ENCODE measurements at places on chromosomes 4 and X.

DNA sequence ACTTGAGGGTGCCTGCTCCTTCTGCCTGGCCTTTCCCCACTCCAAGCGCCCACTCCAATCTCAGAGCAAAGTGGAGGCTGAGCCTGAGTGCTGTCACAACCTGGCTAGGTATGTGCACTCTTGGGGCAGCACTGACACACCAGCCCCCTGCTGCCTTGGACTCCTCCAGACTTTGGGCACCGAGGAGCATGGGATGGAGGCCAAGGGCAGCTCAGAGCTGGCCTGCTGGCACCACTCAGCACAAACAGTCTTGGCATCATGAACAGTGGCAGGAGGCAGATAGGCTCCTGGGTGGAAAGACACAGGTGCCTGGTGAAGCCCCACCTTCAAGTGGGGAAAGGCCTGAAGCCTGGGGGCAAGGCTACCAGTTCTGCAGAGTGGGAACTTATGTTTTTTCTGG, 91.8 kb downstream of the KCNIP4 start:
- DNase-seq: no peak

DNA sequence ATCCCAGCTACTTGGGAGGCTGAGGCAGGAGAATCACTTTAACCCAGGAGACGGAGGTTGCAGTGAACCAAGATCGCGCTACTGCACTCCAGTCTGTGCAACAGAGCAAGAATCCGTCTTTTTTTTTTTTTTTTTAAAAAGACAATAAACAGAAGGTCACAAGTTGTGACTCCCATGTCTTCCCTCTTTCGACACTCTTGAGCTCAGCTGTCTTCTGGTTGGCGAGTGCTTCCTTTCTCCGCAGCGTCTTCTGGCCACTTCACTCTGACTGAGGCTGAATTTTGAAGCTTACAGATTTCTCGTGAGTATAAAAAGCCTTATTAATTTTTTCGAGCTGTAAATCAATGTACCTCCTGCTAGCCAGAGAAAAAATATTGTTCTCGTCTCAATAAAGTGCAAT, 124.9 kb downstream of the STOX2 start:
- DNase-seq: no peak

DNA sequence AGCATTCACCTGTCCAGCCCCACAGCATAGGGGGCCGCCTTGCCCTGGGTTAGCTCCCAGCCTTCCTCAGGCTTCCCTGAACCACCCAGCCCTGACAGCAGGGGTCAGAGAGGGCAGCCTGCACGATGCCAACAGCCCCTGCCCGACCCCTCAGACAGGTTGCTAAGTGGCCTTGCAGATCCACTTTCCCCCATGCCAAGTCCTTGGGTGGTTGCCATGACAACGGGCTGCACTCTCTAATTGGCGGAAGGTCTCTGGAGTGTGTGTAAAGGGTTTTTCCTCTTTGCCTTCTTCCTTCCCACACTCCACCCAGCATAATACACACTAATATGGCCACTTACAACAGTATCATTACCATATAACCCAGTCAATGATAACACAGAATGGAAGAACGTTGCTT, 99.6 kb upstream of the AFAP1 start:
- no peak for DNase-seq

- no peak for DNase-seq
Observed at GRCh38 chrX:118595501-118596042, 100.0 kb downstream of the DOCK11 start.

DNA sequence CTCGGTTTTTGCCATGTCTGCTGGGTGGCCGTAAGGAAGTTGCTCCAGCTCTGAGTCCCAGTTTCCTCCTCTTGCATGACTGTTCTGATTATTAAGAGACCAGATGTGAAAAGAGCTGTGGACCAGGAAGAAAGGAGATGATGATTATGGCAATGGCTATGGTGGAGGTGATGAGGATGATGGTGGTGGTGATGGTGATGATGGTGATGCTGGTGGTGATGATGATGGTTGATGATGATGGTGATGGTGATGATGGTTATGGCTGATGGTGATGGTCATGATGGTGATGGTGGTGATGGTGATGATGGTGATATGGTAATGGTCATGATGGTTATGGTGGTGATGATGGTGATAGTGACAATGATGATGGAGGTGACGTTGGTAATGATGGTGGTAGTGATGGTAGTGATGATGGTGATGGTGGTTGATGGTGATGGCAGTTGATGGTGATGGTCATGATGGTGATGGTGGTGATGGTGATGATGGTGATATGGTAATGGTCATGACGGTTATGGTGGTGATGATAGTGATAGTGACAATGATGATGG, 107.8 kb upstream of the NKX1-1 start:
- DNase-seq: no peak

GRCh38 chr4:14338585-14339265, 663.6 kb upstream of the CPEB2 start:
- no peak for DNase-seq

DNA sequence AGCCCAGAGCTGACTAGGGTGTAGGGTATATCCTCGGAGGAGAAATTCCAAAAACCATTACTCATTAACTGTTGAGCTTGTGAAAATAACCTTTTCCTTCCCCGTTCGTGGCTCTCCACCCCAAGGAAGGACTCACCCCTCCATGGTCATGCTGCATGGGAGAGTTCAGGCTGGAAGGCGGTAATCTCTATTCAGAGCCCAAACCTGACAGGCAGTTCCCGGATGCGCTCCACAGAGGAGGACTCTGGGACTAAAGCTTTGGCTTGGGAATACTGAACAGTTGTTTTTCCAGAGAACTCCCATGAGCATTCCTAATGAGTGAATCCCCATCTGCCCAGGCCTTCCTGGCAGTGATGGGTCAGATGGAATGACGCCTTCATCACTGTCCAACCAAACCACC, 125.4 kb downstream of the BCOR start:
- no peak for DNase-seq

- no peak for DNase-seq
Observed at GRCh38 chr4:152901205-152901604, 34.9 kb upstream of the FHDC1 start.

DNA sequence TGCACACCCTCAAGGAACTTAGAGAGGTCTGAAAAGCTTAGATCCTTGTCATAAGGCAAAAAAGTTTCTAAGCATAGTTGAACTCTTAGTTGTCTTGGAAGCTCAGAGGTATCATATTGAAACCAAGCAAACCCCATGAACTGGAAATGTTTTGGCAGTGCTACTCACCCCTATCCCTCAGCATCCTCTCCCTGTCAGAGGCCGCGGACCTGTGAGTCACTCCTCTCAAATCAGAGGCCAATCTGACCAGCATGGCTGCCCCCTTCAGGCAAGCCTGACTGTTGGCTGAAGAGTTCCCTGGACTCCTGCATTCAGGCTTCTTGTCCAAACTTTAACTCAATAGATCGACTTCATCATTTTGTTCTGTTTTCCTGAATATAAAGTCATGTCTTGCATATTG, 69.4 kb downstream of the KCNIP4 start:
- peak; percentile 2 for DNase-seq

GRCh38 chrX:154515966-154516655, at the start of gene FAM3A:
Gene FAM3A (minus strand): TSS chrX:154516232. CDS start chrX:154515772, 460 bp downstream.
- peak; percentile 73 for DNase-seq

GRCh38 chrX:104469771-104470170, 96.2 kb upstream of the IL1RAPL2 start:
- no peak for DNase-seq

GRCh38 chr4:146976145-146976544, 30.5 kb upstream of the TTC29 start:
- DNase-seq: no peak

GRCh38 chr4:3781193-3781886, 15.2 kb downstream of the ADRA2C start:
- no peak for DNase-seq

GRCh38 chrX:71617742-71618141, 569 bp downstream of the CXCR3 start:
- DNase-seq: no peak

- peak; percentile 42 for DNase-seq
Observed at GRCh38 chrX:103376979-103377324, 614 bp downstream of the BEX3 start.

DNA sequence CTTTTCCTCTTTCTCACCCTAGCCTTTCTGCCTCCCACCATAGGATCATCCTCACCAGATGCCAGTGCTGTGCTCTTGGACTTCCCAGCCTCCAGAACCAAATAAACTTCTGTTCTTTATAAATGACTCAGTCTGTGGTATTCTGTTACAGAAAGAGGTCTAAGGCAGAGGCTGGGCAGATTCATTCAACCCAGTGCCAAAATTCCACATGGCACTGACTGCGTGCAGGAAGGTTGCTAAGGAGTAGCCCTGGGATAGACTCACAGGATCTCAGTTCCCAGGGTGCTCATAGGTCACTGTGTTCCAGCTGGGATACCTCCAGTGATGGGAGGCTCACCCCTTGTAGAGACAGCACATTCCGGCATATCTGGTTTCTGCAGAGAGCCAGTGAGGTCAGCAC, 22.0 kb downstream of the SORCS2 start:
- no peak for DNase-seq

DNA sequence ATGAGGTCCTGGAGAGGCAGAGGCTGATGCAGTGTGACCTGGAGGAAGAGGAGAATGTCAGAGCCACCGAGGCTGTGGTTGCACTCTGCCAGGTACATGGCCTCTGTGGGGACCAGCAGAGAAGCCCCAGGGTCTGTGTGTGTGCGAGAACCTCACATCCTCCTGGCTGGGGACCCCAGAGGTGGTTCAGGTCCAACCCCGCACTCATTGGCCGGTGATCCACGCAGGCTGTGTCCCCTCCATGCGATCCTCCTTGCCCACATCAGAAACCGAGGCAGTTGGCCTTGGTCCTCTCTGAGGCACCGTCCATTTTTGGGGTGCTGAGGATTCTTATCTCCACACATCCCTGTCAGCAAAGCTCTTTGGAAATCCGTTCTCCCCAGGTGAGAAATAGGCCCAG, 45.3 kb downstream of the EVC start:
- no peak for DNase-seq
